ENCODE measurements at places on chromosomes 5 and 9.
A peak's percentile ranks its signal among the peaks of the same experiment; 100 is the strongest.

- no peak for DNase-seq
Measured at GRCh38 chr9:1875921-1876448, 139.2 kb upstream of the SMARCA2 start.

GRCh38 chr9:36407122-36407723 lies 7.2 kb upstream of the RNF38 start:
- peak; percentile 35 for DNase-seq

DNA sequence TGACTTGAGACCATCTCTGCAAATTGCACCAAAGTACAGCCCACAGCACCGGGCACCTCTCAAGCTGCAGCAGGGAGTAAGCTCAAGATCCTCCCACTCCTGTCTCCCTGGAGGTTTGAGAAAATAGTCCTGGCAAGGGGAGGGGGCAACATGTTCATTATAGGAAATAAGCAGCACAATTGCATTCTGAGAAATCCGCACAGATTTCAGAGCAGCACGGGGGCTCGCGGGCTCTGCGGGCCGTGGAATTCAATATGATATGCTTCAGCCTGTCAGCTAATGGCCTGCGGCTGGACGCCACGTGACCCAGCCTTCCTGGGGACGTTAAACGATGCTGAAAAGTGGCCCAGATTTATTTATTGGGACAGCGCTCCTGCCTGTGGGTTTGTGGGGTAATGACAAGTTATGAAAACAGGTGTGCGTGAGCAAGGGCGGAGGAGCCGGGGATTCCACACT lies 156.4 kb downstream of the DAB2IP start:
- no peak for DNase-seq

GRCh38 chr9:128275198-128276007 lies at the start of gene GOLGA2:
Gene GOLGA2, minus strand, starts transcription at chr9:128276007. Its CDS starts 31 bp downstream, at chr9:128275976.
- no peak for DNase-seq

- peak; percentile 16 for DNase-seq
Measured at GRCh38 chr5:179166886-179167841, 107.0 kb downstream of the ZNF354C start.

DNA sequence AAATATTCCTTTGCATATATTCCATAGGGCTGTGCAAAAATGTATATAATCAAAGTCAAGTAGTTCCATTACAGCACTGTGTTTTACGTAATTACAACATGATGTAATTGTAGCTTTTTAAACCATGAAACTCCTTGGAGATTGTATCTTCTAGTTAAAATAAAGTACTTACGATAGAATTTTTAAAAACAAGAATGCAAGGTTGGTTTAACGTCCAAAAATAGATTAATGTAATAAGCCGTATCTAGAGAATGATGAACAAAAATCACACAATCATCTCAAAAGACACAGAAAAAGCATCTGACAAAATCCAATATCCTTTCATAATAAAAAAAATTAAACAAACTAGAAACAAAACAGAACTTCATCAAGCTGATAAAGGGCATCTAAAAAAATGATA lies 86.2 kb downstream of the DENND1A start:
- DNase-seq, result no peak

- no peak for DNase-seq
Measured at GRCh38 chr9:72278959-72279358, 86.0 kb downstream of the ZFAND5 start.
